ENCODE measurements at places on chromosomes 11 and 22.

DNA sequence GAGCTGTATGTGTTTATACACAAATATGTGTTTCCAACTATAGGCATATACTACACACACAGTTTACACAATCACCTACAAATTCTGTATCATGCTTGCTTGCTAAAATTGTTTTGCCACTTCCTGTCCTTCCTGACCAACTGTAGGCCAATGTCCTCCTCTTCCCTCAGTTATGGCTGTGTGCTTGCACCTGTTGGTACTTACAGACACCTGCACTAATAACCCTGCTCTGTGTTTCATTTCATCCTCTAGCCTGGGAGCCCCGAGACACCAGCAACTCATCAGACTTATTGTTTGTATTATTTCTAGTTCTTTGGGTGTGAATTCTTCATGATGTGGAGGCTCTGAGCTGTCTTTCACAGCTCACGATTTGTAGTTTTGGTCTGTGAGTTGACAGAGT, 1.8 kb upstream of the NCF4 start:
- no peak for DNase-seq

DNA sequence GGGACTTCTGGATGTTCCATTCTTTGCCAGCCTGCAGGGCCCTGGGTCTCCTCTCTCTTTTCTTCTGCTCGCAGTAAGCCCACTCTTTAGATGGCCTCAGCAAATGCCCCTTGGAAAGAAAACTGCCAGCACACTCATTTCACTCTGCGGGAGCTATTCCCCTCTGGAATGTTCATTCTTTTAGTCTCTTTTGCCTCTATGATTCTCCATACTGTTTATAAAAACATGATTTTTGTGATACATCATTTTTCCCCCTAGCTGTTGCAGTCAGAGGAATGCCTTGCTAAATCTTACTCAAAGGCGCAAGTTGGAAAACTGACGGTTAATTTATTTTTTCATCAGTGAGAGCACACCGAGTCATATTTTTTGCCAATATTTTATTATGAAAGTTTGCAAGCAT, 184.9 kb downstream of the SNX19 start:
- DNase-seq, result no peak

DNA sequence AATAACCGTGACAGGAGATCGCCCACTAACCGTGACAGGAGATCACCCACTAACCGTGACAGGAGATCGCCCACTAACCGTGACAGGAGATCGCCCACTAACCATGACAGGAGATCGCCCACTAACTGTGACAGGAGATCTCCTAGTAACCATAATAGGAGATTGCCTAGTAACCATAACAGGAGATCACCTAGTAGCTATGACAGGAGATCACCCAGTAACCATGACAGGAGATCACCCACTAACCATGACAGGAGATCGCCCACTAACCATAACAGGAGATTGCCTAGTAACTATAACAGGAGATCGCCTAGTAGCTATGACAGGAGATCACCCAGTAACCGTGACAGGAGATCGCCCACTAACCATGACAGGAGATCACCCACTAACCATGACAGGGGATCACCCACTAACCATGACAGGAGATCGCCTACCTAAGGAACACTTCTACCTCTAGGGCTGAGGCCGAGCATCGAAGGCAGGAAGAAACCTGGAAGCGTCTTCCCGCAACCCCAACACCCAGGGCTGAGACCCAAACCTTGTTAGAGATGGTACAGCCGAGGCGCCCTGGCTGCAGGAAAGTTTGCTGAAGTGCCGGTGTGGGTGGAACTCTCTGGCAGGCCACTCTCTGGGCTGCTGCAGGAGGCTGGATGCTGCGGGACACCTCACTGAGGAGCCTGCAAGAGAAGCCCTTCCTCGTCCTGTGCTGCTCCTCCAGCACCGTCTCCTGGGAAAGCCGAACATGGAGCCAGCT, 67.5 kb upstream of the THY1 start:
- DNase-seq, result no peak

DNA sequence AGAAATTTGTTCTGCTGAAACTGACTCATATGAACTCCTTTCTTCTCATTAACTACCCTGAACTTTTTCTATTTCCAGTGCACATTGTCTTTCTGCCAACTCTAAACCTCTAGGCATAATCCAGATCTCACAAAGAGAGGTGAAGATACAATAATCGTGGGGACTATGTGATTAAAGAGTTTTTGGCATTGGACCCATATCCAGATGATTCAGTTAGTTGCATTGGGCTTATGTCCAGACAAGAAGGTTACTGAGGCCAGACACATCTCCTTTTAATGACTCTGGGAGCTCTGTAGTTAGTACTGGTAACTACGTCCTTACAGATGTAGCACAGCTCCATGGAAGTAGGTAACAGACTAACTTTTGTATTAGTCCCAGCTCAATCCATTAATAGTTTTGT, 273.0 kb downstream of the CASP12 start:
- DNase-seq, result no peak

DNA sequence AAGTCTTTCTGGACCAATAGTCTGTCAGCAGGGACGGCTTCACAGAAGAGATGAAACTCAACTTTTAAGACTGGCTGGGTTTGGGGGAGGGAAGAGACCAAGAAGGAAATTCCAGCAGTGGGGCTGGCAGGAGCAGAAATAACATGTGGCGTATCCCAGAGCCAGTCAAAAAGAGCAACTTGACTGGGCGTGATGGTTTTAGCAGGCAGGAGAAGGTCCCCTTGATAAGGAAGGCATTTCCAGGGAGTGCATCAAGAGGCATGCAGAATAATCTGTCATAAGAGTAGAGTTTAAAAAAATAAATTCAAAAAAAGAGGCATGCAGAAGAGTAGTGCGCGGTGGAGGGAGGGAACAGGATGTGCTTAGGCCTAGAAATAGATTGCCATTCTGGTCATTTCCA, 52.5 kb downstream of the C22orf31 start:
- no peak for DNase-seq

GRCh38 chr11:94129512-94130297, 1.1 kb downstream of the PANX1 start:
- peak; percentile 18 for DNase-seq

GRCh38 chr11:99325847-99326246, 305.1 kb downstream of the CNTN5 start:
- no peak for DNase-seq

DNA sequence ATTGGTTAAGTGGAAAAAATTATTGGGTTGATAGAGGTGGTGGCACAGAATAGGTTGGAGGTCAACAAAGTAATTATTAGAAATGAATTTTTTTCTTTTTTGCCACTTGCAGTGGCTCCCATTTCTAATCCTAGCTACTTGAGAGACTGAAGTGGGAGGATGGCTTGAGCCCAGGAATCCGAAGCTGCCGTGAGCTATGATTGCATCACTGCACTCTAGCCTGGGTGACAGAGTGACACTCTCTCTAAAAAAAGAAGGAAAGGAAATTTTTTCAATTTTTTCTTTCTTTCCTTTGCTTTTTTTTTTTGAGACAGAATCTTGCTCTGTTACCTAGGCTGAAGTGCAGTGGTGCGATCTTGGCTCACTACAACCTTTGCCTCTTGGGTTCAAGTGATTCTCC, 2.2 kb upstream of the BCO2 start:
- no peak for DNase-seq

DNA sequence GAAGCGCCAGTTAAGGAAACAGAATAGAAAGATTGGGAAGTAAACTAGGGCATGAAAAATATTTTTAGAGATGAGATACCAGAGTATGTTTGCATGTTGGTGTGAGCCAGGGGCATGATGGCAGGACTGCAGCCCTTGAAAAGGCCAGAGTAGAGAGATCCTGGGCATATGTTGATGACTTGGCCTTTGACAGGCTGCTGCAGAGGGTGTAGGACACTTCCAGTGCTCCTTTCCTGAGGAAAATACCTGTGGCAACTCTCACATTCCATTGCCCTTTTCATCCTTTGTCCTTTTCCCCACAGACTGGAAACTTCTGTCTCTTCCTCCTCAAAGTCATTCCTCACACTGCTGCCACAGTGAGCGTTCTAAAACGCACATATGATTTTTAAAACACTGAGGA, 150.7 kb upstream of the CCDC90B start:
- no peak for DNase-seq

GRCh38 chr11:18105086-18105801, 638 bp downstream of the SAAL1 start:
- no peak for DNase-seq

DNA sequence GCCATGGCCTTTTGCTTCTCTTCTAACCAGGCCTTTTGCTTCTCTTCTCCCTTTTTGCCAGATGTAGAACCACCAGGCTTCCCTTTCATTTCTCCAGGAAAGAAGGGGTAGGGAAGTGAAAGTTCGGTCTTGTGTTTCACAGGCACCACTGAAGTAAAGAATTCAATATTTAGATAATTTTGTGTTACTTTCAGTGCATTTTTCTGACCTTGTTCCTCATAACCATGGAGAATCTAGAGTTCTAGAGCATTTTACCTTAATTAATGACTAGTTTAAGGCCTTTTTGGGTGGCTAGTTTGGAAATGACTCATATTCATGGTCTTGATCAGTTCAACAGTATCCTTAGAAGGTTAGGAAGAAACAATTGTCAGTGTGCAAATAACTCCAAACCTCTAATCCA, 22.7 kb downstream of the GRAMD1B start:
- no peak for DNase-seq

DNA sequence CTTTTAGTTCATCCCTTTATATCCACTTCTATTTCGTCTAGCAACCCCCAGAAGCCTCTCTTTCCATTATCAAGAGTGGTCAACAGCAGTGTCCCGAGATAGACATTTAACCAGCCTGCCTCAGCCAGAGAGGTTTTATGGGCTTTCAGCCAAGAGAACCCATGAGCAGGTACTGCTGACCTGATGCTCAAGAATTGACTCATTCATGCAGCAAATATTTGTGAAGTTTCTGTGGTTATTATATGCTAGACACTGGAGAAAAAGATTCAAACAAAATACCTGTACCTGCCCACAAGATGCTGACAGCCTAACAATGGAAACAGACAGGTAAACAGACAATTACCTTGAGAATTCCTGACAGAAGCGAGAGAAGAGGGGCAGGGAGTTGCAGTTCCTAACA, 9.7 kb upstream of the LRRC55 start:
- no peak for DNase-seq

GRCh38 chr11:10023212-10023611, 270.8 kb downstream of the SBF2 start:
- no peak for DNase-seq

GRCh38 chr22:32636884-32637283, 162.3 kb downstream of the FBXO7 start:
- DNase-seq, result no peak

- no peak for DNase-seq
These were observed 6.3 kb downstream of the ALDH3B2 start for GRCh38 chr11:67668192-67668551.

DNA sequence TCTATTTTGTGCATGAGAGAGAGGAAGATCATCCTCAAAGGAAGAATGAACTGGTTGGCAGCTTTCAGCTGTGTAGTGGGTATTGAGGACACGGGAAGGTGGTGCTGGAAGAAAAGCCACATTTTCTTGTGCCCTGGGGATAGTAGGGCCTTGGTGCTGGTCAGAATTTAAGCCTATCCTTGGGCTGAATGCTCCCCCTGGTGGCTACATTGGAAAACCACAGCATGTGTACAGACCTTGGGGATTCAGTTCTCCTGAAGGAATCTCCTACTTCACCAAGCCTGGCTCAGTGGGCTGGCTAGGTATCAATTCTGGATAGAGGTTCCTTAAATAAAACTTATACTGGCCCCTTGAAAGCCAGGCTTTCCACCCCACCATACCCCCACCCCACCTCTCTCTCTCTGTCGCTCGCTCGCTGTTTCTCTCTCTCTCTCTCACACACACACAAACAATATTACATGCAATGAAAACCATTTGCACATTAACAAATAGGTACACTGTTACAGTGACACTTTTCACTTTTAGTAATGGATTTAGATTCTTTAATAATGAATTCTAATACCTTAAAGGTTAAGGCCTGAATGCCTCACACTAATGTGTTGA, 2.8 kb upstream of the OR51M1 start:
- peak; percentile 40 for DNase-seq

GRCh38 chr11:6681505-6681904, 1.6 kb downstream of the MRPL17 start:
- no peak for DNase-seq

DNA sequence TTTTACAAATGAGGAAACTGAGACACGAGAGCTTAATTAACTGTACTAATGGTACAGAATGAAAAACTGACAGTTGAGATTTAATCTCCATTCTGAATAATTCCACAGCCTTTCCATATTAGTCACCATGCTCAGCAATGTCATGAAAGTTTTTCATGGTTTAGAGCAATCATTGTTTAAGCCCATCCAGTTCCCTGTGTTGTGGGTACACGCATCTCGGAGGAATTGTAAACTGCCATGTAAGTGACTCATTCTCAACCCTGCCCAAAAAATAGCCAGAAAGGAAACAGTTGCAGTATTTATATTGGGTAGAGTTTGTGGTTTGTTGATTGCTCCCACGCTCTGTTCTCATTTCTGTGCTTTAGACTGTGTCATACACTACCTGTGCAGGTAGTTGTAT, 1790.8 kb downstream of the LRRC4C start:
- no peak for DNase-seq

- no peak for DNase-seq
These were observed 7.0 kb upstream of the RRM1 start for GRCh38 chr11:4087551-4087950.

- no peak for DNase-seq
These were observed 360.8 kb upstream of the PITPNB start for GRCh38 chr22:28279888-28280287.

DNA sequence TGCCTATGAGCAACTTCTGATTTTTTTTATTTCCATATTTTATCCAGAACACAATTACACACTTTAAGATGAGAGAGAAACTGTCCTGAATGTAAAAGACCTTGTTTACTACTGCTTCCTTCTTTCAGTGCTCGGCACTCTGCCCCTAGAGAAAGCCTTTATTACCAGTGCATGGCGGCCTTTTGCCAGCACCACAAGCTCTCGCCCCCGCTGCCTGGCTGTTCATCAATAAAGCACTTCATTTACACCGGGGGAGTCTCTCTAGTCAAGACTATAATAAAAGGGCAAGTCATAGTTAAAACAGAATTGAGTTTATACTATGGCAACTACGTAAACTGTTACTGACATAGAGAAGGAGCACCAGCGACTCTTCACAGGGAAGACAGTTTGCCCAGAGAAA, 259.5 kb downstream of the CADM1 start:
- DNase-seq, result no peak

GRCh38 chr22:24230911-24231656, 13.8 kb downstream of the GGT5 start:
- DNase-seq, result peak; percentile 19

- DNase-seq, result no peak
These were observed 8.5 kb downstream of the DCHS1 start for GRCh38 chr11:6646918-6647679.

GRCh38 chr11:74634537-74634936, 42.2 kb downstream of the POLD3 start:
- DNase-seq, result peak; percentile 15

GRCh38 chr11:13341026-13341425, 63.4 kb downstream of the BMAL1 start:
- DNase-seq, result no peak

DNA sequence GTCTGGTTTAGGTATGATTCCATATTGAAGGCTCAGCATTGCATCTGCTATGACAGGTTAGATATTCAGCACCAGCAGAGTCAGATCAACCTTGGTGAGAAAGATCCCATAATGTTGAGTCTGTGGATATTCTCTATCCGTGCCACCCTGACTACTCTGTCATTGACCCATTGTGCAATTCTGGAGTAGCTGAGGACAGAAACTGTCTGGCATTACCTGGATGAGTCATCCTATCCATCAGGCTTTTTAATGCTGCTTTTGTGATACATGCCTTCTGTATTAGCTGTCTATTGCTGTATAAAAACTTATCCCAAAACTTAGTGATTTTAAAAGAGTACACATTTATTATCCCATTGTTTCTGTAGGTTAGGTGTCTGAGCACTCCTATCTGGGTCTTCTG, 189.1 kb upstream of the FAT3 start:
- DNase-seq, result no peak
